Ovary (tissue), 10 donors: ENCODE measurements at places on chromosomes 2 and 18. TPM values are rescaled to one million over a fixed set of nuclear protein-coding genes. Genes with fewer than 3 reads are reported as not detected.
A peak's percentile ranks its signal among the peaks of the same experiment; 100 is the strongest.

SMCHD1 gene
- 82.7 TPM for total RNA-seq

PLCD4 gene
- total RNA-seq: 1.5 TPM

PAX8 gene
- 90.1 TPM for total RNA-seq

RMND5A gene
- 27.6 TPM for total RNA-seq

DNA sequence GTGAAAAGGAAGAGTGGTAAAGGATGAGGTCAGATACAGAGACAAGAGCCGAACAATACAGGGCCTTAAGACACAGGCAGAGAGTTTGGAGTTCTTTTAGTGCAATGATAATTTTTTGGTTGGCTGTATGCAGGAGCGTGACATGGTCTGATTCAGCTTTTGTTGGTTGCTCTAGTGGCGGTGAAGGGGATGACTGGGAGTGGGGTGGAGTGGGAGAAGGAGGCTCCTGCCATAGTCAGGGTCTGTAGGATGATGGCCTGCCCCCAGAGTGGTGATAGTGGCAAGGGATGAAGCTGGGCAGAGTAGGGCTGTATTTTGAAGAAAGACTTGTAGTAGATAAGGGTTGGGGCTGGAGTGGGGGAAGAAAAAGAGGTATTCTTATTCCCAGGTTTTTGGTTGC is 306.6 kb upstream of the VWC2L start:
- no peak for DNase-seq

DNA sequence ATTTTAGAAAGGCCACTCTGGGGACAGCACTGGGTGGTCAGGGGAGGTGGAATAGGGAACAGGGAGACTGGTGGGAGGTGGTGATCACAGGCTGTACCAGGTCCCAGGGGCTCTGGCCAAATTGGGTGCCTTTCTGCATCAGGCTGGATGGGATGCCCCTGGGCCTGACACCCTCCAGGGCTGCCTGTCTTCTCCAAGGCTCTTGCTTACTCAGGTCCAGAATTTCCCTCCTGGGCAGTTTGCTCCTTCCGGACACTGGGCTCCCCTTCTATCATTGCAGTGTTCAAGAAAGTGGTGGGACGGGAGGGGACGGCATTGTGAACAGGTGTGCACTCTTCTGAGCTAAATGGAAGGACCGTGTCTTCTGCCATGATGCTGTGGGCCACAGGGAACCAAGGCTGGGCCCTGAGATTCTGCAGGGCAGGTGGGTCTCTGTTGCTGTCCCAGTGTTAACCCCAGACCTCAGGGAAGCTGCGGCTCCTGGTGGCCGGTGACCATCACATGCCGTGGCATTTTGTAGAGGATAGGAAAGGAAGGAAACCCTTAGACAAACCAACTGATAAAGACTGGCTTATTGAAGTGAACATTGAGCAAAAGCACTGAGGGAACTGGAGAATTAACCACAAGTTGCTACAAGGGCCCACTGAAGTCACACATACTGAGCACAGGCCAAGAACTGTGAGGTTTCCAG is 93.7 kb upstream of the HS6ST1 start:
- no peak for DNase-seq

DNA sequence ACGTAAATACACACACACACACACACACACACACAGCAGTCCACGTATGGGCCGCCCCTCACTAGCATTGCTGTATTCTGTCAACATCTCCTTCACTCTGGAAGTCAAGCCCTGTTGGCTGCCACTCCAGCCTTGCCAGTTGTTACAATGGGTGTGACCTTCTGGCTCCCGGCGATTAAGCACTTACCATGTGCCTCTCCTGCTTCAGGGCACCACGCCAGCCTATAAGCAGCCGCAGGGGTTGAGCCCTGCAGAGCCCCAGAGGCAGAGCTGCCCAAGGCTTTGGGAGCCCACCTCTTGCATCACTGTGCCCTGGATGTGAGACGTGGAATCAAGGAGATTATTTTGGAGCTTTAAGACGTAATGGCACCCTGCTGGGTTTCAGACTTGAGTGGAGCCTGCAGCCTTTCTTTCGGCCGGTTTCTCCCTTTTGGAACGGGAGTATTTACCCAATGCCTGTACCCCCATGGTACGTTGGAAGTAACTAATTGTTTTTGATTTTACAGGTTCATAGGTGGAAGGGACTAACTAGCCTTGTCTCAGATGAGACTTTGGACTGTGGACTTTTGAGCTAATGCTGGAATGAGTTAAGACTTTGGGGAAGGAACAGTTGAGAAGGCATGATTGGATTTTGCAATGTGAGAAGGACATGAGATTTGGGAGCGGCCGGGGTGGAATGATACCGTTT is 54.5 kb upstream of the ROCK2 start:
- no peak for DNase-seq

- no peak for DNase-seq
Observed at GRCh38 chr2:43513796-43514195, 82.0 kb downstream of the THADA start.

- no peak for DNase-seq
Observed at GRCh38 chr2:143823876-143824275, 694.7 kb downstream of the ARHGAP15 start.

DNA sequence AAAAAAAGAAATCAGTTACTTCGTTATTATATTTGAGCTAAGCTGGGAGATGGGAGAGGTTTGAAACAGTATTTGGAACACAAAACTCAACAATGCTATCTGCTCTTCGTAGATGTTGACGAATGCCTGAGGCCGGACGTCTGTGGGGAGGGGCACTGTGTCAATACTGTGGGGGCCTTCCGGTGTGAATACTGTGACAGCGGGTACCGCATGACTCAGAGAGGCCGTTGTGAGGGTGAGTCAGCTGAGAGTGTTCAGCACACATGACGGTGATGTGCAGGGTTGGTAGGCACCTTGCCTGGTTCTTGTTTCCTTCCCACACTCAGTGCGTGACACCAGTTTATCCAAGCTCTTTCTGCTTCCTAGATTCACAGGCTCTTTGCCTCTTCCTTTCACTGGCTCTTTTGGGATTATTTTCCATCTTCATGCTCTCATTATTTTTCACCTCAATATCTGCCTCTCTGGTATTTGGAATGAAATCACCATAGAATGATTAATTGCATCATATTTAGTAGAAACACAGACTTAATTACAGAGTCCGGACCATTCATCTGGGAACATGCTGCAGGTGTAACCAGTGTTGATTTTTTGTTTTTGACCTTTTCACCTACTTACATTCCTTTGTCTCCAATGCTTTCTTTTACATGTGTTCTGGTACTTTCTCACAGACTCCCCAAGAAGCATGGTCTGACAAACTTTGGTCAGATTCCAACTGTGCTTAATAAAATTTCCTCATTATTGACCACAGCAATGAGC is 200.6 kb upstream of the RASGRP3 start:
- peak; percentile 36 for DNase-seq

GRCh38 chr2:72036173-72036545 is 111.5 kb downstream of the CYP26B1 start:
- no peak for DNase-seq
